ENCODE measurements at places on chromosomes 7 and 10.

DNA sequence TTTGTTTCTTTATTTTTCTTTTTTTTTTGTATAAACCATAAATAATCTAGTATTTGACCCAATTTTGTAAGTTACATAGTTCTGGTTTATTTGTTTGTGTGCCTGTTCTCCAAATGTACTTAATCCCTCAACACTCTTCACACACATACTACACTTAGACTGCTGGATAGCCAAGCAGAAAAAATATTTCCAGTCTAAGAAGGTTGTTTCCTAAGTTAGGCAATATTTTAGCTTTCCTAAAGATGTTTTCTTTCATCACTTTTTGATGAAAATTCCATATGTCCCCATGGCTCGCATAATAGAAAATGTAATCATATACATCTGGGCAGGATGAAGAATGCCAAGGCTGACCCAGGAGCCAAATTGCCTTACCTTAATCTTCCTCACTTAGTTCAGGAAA, 105.3 kb downstream of the PPP1R3A start:
- no peak for DNase-seq

GRCh38 chr10:24617771-24618396, 105.8 kb downstream of the ARHGAP21 start:
- peak; percentile 9 for DNase-seq

DNA sequence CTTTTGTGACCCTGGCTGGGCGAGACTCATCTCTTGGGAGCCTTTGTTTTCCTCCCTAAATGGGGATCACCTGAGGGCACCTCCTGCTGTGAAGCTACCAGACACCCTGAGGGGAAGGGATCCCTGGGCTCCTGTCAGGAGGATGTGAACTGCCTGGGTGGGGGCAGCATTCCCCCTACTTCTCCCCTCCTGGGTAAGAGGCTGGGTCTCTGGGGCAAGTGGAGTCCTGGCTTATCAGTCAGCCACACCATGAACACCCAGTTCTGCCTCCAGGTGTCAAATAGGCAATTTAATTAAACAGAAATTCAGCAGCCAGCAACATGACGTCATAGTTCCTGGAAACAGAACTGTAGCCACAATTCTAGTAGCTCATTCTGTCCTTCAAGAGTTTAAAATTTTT, 97.7 kb upstream of the RET start:
- no peak for DNase-seq

GRCh38 chr10:26335574-26336093, 102.5 kb upstream of the APBB1IP start:
- no peak for DNase-seq

DNA sequence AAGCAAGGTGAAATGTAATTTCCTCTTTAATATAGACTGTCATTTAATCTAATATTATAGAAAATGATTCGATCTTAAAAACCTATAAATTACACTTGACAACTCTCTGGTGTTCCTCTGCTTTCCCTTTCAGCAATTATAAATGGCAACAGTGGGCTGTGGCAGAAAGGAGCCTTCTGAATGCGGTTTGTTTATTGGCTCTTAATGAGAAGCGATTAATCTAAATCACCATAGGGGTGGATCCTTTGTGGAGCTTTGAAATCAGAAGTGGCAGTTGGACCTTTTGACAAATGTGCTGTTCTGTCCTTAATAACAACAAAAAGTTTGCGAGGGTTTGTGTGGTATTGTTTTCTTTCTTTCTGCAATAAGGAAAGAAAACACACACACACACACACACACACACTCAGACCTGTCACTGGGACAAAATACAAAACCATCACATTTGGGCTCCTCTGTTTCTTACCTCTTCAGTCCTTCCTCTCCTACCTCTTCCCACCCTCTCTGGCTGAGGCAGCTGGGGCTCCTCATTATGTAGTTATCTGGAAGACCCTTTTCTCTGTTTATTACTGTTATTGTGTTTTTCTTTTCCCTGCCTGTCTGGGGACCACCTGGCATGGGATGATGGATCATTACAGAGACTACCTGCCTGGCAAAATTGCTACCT, 316.2 kb downstream of the SORCS3 start:
- DNase-seq, result no peak

DNA sequence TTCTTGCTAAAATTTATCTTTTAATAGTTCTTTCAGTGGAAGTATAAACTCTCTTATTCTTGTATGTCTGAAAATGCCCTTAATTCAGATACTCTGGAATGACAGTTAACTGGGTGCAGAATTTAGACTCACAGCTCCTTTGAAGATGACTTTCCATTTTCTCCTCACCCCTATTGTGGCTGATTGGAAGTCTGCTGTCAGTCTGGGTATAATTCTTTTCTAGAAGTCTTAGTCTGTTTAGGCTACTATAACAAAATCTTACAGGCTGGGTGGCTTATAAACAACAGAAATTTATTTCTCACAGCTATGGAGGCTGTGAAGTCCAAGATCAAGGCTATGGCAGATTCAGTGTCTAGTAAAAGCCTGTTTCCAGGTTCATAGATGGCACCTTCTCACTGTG, 145.2 kb upstream of the GDF10 start:
- DNase-seq, result no peak

GRCh38 chr10:8800426-8800825, 745.9 kb downstream of the GATA3 start:
- no peak for DNase-seq

DNA sequence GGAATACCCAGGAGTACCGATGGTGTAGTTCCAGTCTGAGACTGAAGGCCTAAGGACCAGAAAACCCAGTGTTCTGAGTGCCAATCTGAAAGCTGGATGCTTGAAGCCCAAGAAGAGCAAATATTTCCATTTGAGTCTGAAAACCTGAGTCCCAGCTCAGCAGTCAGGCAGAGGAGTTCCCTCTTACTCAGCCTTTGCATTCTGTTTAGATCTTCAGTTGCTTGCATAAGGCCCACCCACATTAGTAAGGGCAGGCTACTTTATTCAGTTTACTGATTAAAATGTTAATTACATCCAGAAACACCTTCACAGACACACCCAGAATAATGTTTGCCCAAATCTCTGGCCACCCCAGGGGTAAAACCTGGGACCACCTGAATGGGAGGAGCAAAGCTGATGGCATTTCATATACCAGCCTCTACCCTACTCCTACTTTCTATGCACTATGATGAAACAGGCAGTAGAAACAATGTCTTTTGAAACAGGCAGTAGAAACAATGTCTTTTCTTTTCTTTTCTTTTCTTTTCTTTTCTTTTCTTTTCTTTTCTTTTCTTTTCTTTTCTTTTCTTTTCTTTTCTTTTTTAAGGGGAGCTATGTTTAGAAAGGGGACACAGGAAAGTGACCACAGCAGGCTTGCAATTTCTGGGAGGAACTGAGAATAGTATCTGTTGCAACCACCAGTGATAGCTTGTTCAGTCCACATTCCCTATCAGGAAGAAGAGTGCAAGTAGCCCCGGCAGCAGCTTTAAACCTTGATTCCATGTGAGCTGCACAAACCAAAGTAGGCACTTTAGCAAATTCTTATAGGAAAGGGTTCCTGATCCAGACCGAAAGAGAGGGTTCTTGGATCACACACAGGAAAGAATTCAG, 30.6 kb downstream of the FAM237B start:
- DNase-seq, result no peak

DNA sequence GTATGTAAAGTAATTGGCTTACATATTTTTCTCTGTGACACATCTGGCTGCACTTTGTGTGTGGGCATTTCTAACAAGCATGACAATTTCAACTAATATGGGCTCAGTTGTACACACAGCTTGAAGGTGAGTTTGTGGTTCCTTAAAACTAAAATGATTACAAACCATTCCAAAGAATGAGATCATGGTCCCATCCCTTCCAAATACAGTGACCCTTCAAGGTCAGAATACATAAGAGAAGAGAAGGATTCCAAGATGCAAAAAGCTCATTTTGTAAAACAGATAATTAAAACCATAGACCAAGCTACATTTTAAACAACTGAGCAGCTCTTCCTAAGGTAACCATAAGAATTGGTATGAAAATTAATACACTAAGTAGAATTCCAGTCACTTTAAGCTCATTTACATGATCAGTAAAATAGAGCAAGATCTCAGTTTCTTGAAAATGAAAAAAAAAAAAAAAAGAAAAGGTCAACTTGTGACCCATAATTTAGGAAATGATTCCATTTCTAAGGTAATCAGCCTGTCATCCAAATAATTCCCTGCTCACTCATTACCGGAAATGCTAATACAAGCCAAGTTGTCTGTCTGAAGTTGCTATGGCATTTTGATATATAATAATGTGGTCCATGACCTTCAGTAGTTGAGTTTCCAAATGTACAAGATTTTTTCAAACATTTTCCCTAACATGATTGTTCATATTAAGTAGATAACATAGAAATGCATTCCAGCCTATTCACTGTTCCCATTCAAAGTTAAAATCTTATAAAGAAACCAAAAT, 688.5 kb downstream of the PARD3 start:
- no peak for DNase-seq

DNA sequence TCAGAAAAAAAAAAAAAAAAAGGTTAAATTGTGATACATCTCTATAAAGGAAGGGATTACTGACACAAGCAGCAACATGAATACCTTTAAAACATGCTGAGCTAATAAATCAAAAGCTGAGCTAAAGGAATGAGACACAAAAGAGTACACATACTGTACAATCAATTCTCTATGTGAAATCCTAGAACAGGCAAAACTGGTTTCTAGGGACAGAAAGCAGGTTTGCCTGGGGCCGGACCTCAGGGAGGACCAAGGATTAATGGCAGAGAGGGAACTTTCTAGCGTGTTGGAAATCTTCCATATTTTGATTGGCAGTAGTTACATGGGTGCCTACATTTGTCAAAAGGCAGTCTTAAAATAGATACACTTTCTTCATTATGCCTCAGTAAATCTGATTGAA, 52.5 kb downstream of the KLRG2 start:
- no peak for DNase-seq

DNA sequence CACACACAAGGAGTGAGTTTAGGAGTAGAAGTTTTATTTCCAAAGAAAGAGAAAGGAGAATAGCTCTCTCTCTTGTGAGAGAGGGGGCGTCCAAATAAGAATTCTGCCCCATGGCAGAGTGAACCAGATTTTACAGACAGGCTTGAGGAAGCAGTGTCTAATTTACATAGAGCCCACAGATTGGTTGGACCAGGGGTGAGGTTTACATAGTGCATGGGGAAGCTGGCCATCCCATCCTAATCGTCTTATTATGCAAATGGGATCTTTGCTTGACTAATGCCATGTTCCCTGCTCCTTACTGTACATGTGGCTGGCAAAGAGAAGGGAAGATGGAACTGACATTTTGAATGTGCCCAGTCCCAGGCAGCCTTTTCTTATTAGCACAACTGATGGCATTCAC, 60.0 kb upstream of the ACSM6 start:
- DNase-seq, result no peak

DNA sequence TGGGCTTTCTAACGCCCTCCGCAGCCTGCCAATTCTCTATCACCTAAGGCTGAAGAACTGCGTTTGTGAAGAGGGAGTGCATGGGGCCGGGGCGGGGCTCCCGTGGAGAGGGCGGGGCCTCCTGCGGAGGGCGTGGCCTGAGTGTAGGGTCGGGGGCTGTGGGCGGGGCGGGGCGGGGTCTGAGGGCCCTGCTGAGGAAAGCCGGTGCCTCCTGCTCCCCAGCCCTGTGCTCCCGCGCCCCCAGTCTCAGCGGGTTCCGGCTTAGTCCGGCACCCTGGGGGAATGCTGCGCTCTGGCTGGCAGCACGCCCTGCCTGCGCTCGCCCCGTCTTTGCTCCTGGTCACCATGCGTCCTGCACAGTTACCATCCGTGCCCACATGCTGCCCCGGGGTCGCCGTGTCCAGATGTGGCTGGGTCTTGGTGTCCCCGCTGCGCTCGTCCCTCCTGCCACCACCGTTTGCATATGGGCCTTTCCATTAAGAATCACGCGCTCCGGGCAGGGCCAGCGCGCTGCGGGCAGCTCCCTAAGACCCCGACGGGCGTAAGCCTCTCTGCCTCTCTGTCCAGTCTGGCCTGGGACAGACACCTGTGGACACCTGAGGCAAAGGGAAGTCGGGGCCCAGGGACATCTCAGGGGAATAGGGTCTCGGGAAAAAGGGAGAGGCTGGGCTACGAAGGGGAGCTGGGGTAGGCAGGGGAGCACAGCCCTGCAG, 144.0 kb upstream of the RET start:
- DNase-seq, result peak; percentile 12

DNA sequence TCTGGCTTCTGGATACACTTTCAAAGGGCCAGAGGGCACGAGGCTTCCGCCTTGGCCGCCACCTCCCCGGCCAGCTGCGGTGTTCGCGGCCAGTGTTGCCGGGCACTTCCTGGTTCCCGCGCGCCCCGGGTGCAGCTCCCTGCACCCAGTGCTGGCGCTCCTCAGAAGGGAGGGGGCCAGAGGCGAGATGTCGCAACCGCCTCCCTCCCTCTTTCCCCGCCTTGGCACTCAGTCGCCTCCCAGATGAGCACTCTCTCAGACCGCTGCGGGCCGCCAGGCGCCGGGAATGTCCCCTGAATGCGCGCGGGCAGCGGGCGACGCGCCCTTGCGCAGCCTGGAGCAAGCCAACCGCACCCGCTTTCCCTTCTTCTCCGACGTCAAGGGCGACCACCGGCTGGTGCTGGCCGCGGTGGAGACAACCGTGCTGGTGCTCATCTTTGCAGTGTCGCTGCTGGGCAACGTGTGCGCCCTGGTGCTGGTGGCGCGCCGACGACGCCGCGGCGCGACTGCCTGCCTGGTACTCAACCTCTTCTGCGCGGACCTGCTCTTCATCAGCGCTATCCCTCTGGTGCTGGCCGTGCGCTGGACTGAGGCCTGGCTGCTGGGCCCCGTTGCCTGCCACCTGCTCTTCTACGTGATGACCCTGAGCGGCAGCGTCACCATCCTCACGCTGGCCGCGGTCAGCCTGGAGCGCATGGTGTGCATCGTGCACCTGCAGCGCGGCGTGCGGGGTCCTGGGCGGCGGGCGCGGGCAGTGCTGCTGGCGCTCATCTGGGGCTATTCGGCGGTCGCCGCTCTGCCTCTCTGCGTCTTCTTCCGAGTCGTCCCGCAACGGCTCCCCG, at the start of gene FFAR4:
Gene FFAR4 (plus strand): TSS at position 231 of the 842 bp plus-strand sequence. CDS start 56 bp downstream, at position 287.
- DNase-seq, result no peak

DNA sequence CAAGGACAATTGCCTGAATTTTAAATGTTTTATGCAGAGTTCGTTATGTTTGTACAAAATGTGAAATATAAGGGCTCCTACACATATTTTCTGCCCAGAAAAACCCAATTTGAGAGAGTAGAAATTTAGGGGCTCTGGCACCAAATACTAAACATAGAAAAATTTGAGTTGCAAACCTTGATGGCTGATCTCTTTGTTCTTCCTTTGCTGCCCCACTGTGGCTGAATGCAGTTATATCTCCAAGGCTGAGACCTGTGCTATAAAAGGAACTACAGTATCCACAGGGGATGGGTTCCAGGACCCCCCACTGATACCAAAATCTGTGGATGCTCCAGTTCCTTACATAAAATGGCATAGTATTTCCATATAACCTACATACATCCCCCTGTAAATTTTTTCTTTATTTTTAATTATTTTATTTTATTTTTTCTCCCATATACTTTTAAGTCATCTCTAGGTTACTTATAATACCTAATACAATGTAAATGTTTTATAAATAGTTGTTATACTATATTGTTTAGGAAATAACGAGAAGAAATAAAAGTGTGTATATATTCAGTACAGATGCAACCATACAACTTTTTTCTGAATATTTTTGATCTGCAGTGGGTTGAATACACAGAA, 22.5 kb downstream of the CFAP43 start:
- DNase-seq, result no peak

GRCh38 chr7:110960811-110961210, 130.1 kb upstream of the LRRN3 start:
- no peak for DNase-seq
